ENCODE measurements at places on chromosomes 1 and 21.
A peak's percentile ranks its signal among the peaks of the same experiment; 100 is the strongest.

DNA sequence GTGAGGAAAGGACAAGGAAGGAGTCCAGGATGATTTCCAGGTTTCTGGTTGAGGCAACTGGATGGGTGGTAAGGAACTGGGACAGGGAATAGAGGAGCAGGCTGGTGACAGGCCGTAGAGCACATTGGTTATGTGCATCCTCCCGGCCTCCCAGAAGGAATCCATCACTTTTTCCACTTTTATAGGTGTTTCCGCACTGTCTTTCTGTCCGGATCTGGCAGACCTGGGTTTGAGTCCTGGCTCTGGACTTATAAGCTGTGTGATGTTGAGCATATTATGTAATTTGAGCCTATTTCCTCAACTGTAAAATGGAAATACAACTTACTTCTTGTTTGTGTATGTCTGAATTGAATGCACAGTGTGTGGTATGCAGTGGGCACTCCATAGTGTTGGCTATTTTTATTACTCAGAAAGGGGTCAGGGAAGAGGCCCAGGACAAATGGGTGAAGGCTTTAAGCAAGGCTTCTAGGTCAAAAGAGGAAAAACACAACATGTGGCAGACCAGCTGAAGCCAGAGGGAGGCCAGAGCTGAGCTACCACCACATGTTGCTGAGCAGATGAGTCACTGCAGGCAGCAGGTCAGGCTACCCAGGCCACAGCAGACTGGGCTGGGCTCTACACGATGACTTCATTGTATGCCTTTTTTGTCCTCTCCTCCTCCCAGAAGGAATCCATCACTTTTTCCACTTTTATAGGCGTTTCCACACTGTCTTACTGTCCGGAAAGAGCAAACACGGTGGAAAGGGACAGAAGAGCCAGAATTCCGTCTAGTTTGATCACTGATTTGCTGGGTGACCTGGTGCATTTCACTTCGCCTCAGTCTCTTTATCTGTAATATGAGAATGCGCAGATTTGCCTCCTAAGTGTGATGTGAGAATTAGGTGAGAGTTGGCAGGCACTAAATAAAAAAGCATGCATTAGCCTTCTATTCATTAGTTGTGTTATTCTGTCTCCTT lies 791 bp upstream of the MAST2 start:
- peak; percentile 36 for DNase-seq

GRCh38 chr1:59761443-59761842 lies 53.3 kb upstream of the HOOK1 start:
- no peak for DNase-seq

- DNase-seq, result no peak
Measured at GRCh38 chr1:210781652-210782051, 352.3 kb downstream of the KCNH1 start.

- DNase-seq, result no peak
Measured at GRCh38 chr21:45219517-45219916, 68.2 kb downstream of the POFUT2 start.

GRCh38 chr1:233639611-233640010 lies 25.7 kb downstream of the KCNK1 start:
- no peak for DNase-seq

DNA sequence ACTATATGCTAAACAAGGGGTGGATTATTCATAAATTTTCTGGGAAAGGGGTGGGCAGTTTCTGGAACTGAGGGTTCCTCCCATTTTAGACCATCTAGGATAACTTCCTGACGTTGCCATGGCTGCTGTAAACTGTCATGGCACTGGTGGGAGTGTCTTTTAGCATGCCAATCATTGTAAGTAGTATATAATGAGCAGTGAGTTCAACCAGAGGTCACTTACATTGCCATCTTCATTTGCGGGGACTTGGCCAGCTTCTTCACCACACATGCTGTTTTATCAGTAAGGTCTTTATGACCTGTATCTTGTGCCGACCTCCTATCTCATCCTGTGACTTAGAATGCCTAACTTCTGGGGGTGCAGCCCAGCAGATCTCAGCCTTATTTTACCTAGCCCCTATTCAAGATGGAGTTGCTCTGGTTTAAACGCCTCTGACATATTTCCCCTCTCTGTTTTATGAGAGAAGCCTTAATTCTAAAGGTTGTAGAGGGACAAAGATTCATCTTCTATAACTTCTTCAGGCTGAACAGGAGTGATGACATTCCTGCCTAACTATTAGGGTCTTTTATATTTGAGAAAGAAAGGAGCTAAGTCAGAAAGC lies 60.4 kb downstream of the DIP2A start:
- no peak for DNase-seq

DNA sequence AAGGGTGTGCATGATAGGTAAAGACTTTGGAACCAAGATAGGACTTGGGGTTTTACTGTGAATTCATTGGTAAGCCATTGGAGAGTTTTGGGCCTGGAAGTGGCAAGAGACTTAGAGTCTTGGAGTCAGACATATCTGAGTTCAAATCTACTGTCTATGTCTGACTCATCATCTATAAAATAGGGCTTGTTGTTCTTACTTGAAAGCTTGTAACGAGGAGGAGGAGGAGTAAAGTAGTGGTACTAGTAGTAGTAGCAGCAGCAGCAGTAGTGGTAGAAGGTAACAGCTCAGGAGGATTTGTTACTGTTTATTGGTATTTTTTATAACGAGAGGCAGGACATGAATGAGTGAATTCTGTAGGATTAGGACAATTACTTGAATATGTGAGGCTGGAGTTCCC lies 62.7 kb downstream of the CACHD1 start:
- no peak for DNase-seq

GRCh38 chr1:111734856-111735255 lies 4.3 kb downstream of the INKA2 start:
- peak; percentile 4 for DNase-seq

GRCh38 chr1:244187310-244187709 lies 136.2 kb downstream of the ZBTB18 start:
- DNase-seq, result no peak

DNA sequence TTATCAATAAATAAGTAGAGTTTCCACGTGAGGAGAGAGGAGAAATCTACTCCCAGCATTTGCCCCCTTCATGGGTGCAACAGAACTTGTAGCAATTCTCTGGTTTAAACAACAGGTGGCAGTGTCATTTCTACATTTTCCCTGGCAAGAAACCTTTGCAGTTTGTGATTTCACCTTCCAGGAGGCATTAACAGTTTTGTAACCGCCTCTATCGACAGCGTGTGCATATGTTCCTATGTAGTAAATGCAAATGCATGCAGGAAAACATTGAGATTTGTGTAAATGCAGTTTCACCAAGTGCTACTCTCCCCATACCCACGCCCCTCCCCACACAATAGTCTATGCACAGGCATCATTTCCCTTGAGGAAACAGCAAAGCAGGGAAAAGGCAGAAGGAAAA lies 494.7 kb downstream of the SMYD3 start:
- DNase-seq, result no peak

GRCh38 chr1:95282518-95282895 lies 48.5 kb downstream of the RWDD3 start:
- DNase-seq, result no peak

- peak; percentile 47 for DNase-seq
Measured at GRCh38 chr1:244801246-244801645, 34.2 kb upstream of the COX20 start.

GRCh38 chr1:19074361-19074901 lies 118.0 kb upstream of the IFFO2 start:
- DNase-seq, result peak; percentile 59

GRCh38 chr1:207313131-207313530 lies 8.3 kb upstream of the CD55 start:
- DNase-seq, result no peak

DNA sequence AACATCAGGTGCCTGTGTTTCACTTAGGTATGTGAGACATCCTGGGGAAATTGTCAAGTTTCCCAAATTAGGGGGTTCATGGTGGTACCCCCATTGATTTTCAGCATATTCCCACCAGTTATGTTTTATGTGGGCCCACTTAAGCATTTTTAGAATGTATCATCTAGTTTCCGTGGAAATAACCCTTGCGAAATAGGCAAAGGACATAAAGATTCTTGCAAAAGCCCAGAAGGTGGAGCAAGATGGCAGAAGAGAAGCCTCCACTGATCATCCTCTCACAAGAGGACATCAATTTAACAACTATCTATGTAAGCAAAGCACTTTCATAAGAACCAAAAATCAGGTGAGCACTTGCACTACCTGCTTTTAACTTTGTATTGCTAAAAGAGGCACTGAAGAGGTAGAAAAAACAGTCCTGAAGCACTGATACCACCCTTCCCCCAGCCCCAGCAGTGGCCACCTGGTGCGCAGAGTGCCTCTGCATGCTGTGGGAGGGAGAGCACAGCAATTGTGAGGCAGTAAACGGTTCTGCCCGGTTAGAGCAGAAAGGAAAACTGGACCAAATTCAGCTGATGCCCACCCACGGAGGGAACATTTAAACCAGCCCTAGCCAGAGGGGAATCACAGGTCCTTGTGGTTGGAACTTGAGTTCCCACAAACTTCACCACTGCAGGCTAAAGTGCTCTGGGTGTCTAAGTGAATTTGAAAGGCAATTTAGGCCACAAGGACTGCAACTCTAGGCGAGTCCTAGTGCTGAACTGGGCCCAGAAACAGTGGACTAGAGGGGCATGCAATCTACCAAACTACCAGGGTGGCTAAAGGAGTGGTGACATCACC lies 23.2 kb downstream of the MCOLN2 start:
- DNase-seq, result no peak

GRCh38 chr1:172089768-172090510 lies 248.6 kb downstream of the DNM3 start:
- DNase-seq, result peak; percentile 70

DNA sequence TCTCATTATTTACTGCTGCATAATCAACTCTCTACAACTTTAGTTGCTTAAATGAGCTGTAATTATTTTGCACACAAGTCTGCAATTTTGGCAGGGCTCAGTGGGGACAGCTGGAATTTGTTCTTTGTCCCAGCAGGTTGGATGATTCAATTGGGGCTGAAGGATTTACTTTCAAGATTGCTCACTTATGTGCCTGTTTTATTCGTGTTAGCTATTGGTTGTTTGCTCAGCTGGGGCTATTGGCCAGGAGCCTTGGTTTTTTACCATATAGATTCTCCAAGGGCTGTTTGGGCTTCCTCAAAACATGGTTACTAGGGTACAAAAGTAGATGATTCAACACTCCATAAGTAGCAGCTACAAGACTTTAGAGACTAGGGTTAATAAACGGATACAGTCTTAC lies 13.4 kb downstream of the OR10R2 start:
- no peak for DNase-seq

DNA sequence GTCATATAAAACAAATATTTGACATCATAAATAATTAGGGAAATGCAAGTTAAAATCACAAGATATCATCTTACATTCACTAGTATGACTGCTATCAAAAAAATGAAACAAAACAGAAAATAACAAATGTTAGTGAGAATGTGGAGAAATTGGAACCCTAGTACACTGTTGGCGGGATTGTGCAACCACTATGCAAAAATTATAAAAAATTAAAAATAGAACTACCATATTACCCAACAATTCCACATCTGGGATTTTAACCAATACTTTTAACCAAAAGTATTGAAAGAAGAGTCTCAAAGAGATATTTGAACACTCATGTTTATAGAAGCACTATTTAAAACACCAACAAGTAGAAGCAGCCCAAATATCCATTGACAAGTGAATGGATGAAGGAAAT lies 797.2 kb upstream of the ADAMTS5 start:
- no peak for DNase-seq

DNA sequence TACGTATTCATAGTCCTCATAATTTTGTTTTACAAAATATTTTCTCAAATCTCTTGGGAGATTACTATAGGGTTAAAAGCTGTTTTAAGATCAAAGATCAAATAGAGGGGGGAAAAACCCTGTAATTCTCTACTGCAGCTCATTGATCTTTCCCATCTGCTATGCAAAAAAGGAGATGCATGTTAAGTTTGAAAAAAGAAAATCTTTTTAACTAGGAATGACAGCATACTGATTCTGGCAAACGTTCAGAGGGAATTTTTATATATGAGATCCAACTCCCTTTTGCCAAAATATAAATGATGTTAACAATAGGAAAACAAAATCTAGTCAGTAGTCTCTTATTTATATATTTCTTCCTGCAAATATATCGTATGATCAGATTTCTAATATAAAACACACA lies 69.1 kb downstream of the SMYD3 start:
- no peak for DNase-seq

DNA sequence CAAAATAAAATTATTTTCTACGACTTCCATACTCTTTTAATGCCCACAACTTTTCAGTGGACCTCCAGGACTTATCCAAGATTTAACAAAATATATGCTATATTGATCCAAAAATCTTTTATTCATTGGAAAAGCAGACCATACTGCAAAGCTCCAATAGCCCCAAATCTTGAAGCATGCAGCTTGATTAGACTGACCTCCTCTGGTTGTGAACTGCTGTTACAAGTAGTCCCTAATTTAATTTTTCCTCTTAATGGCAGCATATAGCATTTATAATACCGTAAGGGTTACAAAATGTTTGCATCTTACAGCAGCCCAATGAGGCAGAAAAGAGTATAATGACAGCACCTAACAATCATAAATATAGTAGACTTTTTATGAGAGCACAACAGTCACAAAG lies 49.8 kb downstream of the TPR start:
- no peak for DNase-seq

DNA sequence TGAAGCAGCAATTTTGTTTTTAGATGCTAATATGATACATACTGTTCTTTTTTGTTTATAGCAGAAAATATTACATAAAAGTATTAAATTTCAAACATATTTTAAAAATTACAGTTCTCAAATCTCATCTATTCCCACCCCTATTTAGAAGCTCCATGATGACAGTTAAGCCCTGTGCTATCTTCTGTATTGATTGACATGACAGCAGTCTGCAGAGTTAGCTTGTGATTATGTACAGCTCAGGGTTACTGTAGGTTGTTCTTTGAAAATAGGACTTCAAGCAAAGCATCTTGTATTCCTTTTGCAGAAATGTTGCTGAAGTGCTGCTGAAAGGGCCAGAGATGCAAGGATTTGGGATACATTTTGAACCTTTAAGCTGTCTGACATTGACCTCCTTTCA lies 8.2 kb downstream of the GPSM2 start:
- no peak for DNase-seq

DNA sequence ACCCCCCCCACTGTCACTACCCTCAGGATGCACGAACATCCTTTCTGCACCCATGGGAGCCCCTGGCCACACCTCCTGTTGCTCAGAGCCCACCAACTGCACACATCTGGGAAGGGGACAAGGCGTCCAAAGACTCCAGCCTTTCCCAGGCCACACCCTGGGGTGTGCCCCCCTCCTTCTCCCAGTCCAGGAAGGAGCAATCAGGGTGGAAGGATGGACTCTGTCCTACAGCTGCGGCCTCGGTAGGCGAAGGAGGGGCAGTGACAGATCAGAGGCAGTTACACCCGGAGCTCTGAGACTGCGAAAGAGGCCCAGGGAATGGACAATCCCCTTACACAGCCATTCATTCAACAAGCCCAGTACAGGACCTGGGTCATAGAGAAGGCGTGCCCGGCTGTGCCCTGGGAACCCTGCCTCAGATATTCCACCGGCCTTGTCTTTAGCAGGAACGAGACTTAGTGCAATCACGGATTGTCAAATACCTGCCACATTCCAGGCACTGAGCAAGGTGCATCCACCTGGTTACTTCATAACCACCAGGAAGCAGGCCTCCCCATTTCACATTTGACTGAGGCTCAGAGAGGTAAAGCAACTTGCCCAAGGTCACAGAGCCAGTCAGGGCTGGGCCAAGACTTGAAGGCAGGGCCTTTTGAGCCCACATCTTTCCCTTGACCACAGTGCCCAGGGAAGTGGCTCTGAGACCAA lies 9.4 kb downstream of the HSPG2 start:
- no peak for DNase-seq

GRCh38 chr1:226371027-226371694 lies 36.7 kb downstream of the PARP1 start:
- DNase-seq, result no peak

- no peak for DNase-seq
Measured at GRCh38 chr21:45050345-45050796, 24.0 kb upstream of the ADARB1 start.
